ENCODE measurements at places on chromosomes 13 and 19.

- DNase-seq, result no peak
Observed at GRCh38 chr13:80359778-80360452, 19.0 kb upstream of the SPRY2 start.

DNA sequence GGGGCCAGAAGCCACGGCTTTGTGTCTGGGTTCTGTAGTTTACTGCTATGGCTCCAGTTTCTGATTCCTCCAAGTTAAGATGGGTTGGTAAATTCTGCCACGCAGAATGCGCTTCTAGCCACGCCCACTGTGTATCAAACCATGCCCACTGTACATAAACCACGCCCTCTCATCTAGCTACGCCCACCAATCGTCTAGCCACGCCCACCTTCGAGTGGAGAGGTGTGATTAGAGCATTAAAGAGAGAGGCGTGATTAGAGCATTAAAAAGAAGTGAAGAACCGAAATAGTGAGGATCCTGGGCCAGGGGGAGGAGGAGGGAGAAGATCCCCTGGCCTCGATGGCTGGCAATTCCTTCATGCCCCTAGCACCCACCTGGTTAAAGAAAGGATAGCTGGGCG, 43.7 kb upstream of the ADGRE5 start:
- peak; percentile 25 for DNase-seq

DNA sequence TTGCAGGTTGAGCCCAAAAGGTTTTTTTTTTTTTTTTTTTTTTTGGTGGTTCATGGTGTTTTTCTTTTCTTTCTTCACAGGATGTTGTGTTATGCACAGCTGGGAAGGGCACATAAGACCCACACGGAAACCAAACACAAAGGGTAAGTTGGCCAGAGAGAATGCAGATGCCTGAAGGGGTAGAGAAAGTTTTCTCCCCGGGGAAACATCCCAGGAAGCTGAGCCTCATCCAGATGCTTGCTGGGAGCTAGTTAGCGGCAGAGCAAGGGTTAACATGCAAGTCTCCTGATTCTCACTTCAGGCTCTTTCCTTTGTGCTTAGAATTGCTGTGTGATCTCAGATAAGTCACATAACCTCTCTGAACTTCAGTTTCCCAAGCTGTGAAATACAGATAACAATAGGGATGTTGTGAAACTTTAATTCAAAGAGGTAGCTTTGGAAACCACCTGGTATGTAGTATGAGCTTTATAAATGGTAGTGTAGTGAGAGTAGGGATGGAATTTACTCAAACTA, 3.1 kb downstream of the ADGRE1 start:
- no peak for DNase-seq

DNA sequence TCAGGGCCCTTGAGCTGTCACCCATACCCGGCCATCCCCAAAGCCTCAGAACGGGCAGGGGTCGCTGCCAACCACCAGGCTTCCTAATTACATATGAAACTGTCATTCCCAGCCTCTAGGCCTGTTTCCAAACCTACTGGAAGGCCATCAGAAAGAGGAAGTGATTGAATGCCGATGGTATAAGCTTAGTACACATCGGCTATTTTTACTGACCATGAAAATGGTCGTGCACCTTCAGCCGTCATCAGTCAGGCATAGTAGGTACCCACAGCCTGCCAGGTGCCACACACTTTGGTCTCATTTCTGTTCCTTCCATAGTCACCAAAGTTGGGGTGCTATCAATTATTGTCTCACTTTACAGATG, 10.2 kb downstream of the KRI1 start:
- no peak for DNase-seq

DNA sequence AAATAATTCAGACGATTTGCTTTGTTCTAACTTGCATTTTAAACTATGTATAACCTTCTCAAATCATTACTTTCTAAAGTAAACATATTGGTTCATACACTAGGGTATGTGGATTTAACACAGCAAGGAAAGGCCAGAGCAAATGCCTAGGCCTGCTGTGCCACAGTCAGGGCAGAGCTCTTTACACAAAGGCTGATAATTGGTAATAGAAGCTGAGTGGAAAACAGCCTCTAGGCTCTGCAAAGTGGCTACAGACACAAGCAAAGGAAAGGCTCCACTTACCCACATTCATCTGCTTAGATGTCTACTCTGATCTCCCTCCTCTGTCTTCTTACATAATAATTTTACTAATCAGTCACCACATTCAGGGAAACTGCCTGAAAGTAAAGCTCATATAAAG, 382.9 kb downstream of the OLFM4 start:
- no peak for DNase-seq

DNA sequence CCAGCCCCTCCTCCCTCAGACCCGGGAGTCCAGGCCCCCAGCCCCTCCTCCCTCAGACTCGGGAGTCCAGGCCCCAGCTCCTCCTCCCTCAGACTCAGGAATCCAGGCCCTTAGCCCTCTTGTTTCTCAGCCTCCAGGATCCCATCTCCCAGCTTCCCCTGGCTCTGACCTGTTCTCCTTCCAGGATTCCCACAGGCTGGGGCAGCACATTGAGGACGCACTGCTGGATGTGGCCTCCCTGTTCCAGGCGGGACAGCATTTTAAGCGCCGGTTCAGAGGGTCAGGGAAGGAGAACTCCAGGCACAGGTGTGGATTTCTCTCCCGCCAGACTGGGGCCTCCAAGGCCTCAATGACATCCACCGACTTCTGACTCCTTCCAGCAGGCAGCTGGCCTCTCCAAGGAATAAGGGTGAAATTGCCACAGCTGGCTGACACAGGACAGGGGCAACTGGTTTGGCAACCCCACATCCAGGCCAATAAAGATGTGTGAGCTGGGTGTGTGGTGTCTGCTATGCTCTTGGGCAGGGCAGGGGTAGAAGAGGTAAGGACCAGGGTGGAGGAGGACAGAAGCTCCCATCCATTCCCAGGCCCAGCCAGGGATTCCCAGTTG, 22.4 kb downstream of the CPT1C start:
- no peak for DNase-seq

GRCh38 chr13:111900390-111901131, 166.4 kb upstream of the SOX1 start:
- DNase-seq, result no peak

- no peak for DNase-seq
Observed at GRCh38 chr13:20258208-20258962, 26.3 kb upstream of the GJB6 start.
